Activated T-cell treated with anti-CD3 and anti-CD28 coated beads for 4 hours (primary cell): ENCODE measurements at places on chromosomes 1 and 21.

DNA sequence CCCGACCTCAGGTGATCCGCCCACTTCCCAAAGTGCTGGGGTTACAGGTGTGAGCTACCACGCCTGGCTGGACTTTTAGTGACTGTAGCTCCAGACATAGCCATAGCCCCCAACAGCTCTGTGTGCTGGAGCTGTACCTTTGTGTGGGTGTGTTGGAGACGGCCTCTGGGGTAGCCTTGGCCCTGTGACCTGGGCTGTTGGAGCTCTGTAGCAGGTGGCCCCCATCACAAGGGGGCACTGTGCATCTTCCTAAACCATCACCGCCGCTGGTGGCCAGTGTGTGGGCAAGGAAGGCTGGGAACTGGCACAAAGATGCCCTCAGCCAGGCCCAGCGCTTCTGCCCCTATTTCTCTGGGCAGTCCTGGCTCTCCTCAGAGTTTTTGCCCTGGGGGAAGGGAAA is 38.4 kb upstream of the FOXO6 start:
- DNase-seq: no peak

DNA sequence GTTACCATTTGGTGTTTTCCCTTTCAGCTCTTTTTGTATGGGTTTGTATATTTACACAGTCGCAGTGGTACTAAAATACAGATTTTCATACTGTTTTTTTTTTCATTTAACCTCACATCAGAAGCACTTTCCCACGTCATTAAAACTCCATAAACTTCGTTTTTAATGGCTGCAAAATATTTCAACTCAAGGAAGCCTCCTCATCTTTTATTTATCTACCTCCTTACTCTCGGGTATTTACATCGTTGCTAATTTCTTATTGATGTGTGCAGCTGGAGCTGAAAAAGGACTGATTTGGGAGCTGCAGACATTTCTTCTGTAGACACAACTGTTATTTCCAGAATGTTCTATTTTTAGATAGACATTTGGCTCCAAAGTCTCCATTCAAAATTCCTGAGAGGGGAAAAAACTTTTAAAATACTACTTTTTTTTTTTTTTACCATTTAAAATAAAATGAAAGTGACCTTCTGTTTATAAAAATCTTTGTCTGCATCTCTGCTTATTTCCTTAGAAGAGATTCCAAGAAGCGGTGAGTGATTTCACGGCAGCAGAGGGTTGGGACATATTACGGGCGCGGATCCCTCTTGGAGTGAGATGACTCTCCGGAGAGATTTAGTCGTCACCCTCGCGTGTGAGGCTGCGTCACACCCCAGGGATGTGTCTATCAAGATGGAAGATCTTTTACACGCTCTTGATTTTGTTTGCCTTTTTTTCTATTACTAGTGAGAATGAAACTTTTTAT is 10.1 kb downstream of the RUNX3 start:
- no peak for DNase-seq

GRCh38 chr1:24319312-24319863 is at the start of gene GRHL3:
Gene GRHL3, plus strand, starts transcription at chr1:24319357. Its CDS starts 195 bp downstream, at chr1:24319552.
- no peak for DNase-seq

DNA sequence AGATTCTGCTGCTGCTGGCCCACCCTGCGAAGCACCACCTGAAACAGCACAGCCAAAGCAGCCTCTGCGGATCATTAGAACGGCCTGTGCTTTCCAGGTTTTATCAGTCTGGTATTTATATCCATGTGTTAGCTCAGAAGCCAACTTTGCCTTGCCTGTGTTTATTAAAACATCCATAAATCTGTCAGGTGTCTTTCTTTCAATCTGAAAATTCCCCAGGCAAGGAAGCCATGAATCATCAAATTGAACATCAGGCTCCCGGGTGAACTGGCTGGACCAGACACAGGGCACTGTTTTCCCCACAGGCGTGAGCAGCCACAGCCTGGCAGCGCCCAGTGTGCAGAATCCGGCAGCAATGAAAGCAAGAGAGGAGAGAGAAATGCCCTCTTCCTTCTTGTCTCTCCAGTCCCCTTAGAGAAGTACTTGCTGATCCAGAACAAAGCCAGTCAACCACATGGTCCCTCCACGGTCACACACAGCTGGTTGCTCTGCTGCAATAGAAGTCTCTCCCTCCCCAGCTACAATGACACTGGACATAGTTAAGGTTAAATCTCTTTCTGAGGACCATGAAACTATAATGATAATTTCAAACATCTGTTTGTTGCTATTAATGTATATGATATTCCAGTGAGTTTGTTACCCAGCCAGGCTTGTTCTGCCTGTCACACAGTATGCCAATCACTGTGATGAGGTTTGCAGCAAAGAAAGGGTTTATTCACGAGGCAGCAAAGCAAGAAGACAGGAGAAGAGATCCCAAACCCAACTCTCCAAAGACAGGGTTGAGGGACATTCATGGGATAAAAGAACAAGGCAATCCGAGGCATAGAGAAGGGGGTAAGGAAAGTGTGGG is 212.1 kb upstream of the FMN2 start:
- no peak for DNase-seq

GRCh38 chr1:38133304-38133703 is 86.7 kb upstream of the POU3F1 start:
- DNase-seq: no peak

DNA sequence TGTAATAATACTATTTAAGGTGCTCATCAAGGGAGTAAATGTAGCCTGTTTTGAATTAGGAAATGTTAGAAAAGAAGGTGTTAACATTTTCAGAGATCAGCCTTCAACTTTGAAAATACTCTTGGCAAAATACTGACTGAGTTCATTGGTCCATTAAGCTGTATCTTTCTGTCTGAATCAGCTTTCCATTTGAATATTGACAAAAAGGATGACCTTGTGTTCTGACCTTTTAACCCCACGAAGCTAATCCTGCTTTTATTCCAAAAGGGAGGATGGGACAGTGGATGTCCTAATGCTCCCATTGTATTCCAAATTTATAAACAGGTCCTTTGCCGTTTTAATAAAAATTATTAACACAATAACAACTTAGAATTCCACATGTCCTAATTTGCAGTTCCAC is 259.7 kb upstream of the NRIP1 start:
- no peak for DNase-seq

DNA sequence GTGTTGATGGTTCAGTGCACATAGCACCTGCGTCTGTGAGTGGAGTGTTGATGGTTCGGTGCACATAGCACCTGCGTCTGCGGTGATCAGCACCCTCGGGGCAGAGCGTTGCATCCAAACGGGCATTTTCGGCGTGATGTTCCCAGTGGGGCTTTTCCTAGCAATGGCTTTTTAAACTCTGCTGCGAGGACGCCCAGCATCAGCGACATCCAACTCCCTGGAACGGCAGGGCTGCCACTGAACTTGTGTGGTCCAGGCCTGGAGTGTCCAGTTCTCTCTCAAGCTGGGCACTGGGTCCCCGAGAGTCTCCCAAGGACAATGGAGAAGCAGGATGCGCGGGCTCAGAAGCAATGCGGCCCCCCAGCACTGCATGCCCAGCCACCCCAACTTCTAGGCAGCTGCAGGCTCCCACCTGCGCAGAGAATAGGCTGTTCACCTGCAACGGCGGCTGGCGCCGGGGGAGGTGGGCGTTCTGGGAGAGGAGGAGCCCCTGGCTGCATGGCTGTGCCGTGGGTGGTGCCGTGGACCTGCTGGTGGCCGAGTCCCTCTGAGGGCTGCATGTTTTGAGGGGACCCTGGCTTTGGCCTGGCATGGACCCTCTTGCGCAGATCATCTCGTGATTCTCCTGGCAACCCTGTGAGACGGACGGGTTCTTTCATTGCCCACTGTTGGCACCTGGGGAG is 10.1 kb upstream of the C1orf174 start:
- DNase-seq: no peak

- no peak for DNase-seq
Measured at GRCh38 chr21:38787461-38788274, 18.1 kb upstream of the ETS2 start.

DNA sequence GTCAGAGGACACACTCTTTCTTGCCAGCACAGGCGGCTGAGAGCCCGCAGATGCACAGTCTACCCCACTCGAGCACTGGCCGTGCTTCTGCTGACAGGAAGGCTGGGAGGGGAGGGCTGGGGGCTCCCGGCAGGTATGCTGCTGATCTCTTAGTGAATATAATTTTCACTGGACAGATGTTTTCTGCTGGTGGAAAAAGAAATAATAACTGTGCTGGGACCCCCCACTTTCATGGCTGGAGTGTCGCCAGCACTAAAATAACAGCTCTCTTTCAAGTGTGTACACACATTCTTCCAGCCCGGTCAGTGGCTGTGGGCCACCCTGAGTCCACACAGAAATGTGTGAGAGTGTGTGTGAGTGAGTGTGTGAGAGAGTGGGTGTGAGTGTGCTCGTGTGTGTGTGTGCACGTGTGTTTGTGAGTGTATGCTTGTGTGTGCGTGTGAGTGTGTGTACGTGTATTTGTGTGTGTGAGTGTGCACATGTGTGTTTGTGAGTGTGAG is 167.7 kb upstream of the USP24 start:
- DNase-seq: no peak

DNA sequence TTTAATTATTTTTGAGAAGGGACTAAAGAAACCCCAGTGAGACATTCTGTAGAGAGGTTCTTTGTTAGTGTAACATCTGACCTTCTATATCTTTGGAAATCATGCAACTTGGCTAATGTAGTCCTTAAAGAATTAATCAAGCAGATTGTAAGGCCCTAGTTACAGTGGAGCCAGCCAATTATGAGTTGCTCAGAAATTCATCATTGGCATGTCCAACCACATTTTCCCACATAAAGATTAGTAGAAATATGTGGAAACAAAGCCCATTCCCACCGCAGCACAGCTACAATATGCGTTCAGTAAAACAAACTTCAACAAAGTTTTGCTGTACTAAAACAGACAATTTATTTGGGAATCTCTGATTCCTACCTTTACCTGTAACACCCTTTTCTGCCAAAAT is 27.8 kb downstream of the WNT2B start:
- no peak for DNase-seq

- no peak for DNase-seq
Measured at GRCh38 chr1:193019442-193020026, 39.6 kb downstream of the UCHL5 start.

DNA sequence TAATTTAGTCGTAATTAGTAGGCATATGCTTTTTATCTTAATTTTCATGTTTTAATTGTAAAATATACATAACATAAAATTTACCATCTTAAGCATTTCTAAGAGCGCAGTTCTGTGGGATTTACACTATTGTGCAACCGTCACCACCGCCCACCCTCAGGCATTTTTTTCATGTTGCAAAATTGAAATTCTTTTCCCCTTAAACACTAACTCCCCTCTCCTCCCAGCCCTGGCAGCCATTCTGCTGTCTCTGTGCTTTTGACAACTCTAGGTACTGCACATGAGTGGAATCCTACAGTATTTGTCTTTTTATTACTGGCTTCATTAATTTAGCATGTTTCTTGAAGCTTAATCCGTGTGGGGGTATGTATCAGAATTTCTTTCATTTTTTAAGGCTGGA is 7.8 kb downstream of the PIK3CD start:
- no peak for DNase-seq

DNA sequence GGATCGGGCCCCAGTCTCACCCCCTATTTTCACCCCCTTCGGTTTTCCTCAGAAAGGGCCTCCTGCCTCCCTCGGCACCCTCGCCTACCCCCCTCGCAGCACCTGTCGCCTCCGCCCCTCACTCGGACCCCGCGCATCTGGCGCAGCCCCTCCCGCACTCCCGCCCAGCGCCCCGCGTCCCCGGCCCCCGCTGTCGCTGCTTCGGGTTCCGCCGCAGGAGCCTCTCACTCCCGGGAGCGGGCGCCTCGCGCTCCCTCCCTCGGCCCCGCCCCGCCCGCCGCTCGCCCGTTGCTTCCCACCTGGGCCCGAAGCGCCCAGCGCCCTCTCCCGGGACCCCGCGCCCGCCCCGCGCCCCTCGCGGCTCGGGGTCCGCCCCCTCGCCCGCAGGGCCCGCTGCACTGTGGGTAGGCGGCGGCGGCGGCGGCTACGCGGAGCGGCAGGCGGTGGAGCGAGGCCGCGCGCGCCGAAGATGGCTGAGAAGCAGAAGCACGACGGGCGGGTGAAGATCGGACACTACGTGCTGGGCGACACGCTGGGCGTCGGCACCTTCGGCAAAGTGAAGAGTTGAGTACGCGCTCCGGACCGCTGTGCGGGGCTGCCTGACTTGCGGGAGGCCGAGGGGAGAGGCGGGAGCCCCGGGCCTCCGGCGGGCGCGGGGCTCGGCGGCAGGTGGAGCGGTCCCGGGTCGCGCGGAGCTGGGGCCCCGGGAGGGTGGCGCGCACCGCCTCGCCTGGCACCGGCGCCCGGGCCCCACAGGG is at the start of gene PRKAA2:
Gene PRKAA2, plus strand, starts transcription at position 396 of the 758 bp plus-strand sequence. Its CDS starts 74 bp downstream, at position 470.
- no peak for DNase-seq

DNA sequence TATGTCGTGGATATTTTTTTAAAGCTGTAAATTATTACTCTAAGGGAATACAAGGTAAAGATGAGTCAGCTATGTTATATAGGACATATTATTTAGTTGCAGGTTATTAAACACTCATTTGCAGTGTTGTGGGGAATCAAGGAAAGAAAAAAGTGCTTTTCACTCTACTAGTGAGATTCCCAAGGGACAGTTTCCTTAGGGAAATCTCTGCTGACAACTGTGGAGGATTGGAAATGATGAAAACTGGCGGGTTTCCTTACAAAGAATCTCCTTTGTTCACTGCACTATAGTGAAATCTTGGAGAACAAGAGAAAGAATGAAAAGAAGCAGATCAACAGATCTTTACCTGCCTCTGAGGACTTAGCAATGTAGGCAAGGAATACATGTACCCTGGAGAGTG is 24.5 kb upstream of the TRIM45 start:
- no peak for DNase-seq

DNA sequence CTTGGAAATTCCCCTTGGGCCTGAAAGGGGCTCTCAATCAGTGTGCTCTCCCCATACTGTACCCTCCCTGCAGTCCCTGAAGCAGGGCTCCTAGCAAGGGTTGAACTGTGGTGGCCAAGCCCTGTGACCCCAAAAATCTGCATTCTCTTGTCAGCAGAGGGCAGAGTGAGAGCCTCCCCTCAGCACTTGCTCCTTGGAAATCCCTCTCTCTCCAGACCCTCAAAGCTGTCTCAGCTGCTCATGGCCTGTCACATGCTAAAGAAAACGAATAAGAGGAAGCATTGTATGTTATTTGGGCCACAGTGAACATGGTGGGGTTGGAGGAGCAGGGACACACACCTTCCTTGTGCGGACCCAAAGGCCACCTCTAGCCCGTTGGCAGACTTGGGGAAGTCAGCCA is 47.2 kb upstream of the SYNC start:
- no peak for DNase-seq

DNA sequence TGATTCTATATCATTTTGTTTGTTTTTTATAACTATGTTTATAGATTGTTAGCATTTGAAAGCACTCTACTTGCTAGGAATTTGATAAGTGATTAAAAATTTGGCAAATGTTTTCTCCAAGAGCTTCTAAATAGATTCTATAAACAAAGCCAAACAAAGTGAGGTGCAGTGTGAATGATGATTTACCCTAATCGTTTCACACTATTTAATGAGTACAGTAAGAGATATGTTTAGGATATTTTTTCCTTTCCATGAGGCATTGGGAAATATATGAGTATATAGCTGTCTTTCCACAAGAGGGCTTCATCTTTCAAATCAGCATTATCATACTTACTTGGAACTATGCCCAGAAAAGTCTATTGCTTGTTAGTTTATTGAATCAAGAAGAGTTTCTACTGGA is 277.0 kb upstream of the BRINP3 start:
- no peak for DNase-seq
